ENCODE measurements at places on chromosomes 6 and 20.

DNA sequence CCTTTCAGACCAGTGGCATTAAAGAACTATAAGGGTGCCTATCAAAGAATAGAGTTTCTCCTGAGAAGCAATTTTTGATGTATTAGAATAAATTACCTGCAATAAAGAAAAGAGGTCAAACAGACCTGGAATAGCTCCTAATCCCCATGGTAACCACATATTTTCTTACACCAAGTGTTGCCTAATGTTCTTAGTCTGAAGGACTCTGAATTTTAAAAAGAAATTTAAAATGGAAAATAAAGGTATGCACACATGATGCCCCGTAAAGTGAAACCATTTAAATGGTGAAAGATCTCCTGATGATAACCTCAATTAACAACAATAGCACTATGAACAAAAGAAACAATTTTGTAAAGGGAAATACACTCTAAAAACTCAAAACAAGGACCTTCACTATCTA, 55.1 kb upstream of the LOC128125822 start:
- no peak for DNase-seq

DNA sequence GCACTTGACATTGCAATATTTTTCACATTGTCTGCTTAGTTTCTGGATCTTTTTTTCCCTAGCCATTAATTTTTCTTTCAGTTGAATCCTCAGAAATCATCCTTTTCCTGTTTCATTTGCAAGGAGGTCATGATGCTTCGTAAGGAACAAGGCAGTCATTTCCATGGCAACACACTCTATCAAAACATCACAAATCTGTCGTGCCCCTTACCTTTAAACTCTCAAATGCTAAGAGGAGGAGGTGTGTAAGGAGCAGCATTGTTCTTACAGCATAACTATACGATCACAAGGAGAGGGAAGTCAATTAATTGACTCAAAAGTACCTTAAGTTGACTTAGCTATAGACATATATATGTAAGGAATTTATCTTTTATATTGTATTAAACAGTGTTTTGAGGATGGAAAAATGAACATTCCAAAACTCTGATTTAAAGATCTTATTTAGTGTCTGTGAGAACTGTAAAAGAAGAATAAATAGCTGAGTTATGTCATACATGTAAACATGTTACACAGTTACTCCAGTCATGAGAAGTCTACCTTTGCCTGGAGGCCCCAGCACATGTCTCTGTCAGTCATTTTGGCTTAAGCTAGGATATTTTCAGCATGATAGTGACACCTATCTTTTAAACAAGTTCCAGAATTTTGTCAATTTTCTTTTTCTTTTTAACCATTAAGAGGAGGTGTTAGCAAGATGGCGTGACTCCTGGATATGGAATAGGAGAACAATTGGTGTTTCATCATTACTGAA, 41.6 kb downstream of the CDKAL1 start:
- no peak for DNase-seq

DNA sequence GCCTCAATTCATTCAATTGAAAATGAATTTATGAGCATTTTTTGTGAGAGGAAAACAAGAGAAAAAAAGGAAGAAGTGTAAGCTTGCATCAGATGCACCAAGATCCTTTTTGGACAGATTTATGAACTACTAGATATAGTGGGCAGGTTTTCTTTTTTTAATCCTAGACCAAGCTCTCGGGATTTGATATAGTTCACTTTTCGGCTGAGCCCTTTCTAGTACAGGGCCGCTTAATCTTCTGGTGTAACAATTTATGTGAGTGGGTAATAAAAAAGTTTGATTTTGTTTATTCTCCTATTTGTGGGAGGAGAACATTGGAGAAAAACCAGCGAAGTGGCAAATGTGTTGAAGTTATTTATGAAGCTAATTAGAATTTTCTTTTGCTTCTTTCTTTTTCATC, 538.0 kb downstream of the UTRN start:
- DNase-seq, result no peak

GRCh38 chr6:3723966-3724365, 27.5 kb downstream of the PXDC1 start:
- no peak for DNase-seq

GRCh38 chr20:32240205-32240604, 32.5 kb downstream of the POFUT1 start:
- DNase-seq, result no peak

GRCh38 chr6:133610227-133610840, 278.6 kb upstream of the TCF21 start:
- no peak for DNase-seq

- no peak for DNase-seq
These were observed 117.4 kb downstream of the ZFAND3 start for GRCh38 chr6:37936906-37937305.

DNA sequence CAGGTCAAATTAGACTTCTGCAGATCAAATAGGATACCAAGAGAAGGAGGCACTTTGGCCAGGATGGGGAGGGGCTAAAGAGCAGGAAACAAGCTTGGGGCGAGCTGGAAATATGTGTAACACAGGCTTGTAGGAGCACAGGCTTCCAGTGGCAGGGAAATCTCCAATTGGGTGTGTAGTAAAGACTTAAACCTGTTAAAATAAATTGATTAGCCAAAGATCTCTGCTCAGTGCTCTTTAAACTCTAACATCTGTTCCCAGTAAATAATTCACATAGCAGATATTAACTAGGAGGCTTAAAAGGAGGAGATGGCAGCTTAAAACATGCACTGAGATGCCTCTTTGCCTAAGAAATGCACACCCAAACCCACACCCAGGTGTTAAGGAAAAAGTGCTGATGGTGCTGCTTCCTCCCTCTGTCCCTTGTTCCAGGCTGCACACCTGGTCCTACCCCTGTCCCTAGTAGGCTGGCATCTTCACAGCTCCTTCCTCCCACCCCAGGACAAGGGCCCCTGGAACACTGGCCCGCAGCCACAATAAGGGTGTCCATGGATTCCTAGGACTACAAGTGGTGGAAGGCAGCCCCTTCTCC, 93.5 kb upstream of the MLN start:
- DNase-seq, result no peak

- no peak for DNase-seq
These were observed 97.5 kb downstream of the AIG1 start for GRCh38 chr6:143158113-143158581.

GRCh38 chr6:44682987-44683779, 295.7 kb downstream of the CDC5L start:
- no peak for DNase-seq

- DNase-seq, result no peak
These were observed 18.9 kb upstream of the HLA-DOA start for GRCh38 chr6:33028220-33028849.

- DNase-seq, result no peak
These were observed 152.0 kb upstream of the EPHA7 start for GRCh38 chr6:93571346-93571745.

GRCh38 chr6:108895571-108895970, 47.3 kb downstream of the ARMC2 start:
- no peak for DNase-seq

- DNase-seq, result no peak
These were observed 166.3 kb upstream of the PRSS16 start for GRCh38 chr6:27081188-27081587.

DNA sequence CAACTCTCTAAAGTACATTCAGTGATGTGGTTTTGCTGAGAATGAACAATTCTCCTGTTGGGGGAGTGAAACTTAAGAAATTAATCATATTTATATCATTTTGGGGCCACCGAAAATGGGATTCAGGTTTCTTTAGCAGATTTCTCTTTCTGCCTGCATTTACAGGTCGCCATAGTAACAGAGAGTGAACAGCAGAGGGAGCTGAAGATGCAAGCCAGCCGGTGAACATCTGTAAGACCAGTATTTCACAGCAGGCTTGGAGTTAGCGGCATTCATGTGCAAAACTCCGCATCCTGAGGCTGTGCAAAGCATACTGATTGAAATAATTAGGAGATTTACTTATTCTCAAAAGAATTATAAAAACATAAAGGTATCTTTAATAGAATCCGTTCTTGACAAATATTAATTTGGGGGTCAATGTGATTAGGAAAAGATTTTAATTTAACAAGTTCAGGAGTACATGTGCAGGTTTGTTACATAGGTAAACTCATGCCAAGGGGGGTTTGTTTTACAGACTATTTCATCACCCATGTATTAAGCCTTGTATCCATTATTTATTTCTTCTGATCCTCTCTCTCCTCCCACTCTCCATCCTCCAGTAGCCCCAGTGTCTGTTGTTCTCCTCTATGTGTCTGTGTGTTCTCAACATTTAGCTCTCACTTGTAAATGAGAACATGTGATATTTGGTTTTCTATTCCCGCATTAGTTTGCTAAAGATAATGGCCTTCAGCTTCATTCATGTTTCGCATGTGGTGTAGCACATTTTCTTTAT, 17.8 kb upstream of the HSF2 start:
- DNase-seq, result peak; percentile 24

DNA sequence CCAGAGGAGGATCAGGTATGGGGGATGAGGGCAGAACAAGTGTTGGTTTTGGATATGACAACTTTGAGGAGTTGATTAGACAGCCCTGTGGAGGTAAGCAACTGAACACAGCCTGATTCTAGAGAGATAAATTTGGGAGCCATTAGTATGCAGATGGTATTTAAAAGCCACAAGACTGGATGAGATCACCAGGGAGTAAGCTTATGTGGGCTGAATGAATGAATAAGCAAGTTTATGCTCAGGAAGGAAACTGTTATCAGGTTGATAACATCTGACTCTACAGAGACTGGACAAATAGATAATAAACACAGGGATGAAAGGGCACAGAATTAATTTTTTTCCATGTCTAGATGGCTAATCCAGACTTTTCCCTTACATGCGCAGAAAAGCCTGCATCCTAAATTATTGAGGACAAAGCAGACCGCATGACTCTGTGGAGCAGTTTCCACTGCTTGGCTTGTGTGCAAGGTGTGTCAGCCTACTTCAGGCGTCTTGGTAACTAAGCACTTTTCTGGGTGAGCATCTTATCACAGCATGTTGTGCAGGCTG, 150.6 kb downstream of the GJA10 start:
- DNase-seq, result no peak

DNA sequence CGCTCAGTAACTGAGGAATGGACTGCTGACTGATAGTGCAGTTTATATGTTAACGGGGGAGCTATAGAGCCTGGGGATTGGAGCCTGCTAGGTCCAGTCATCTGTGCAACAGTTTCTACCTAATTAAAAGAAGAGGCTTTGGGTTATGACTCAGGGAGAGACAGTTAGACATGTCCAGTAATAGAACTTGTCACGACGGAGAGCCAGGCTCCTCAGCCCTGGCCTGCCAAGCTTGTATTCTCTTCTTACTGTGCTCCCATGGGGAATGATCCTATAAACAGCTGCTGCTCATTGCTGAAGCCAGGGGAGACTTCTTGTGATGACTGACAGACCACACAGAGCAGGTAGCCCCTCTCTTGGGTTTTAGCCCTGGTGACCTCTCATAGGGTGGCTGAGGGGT, 69.3 kb downstream of the SYNJ2 start:
- no peak for DNase-seq

- DNase-seq, result no peak
These were observed 398.7 kb downstream of the PHF3 start for GRCh38 chr6:64034291-64034690.

DNA sequence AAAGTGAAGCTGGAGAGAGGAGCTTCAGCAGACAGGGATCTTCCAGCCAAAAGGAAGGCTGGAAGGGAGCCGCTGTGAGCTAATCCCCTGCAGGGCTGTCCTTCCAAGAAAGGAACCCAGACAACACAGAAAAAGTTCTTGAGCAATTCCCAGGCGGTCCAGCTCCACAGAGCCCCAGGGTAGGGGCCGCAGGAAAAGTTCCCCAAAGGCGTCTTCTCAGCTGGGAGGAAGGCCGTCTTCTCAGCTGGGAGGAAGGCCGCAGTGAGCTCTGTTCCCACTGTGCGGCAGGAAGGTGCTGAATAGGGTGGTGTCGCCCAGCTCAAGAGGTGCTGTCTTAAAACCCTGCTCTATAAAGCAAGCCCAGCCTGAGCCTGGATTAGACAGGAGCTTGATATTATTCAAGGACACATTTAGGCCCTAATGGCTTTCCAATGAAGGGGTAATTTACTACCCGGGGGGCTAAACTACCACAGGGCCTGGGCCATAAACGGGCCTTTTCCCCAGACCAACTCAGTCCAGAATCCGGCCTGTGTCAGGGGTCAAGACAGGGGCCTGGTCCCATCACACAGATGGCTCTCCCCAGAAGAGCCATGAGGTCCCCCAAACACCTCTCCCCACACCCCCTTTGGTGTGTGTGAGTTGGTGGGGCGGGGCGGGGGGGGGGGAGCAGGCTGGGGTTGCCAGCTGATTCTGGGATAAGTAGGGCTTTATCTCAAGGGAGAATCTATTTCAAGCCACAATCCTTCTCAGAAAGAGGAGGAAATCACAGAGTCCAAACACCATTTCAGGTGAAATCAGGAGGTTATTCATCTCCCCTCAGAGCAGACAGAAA, 103.6 kb downstream of the NOL4L start:
- DNase-seq, result no peak

GRCh38 chr20:32457479-32457986, 99.4 kb downstream of the ASXL1 start:
- no peak for DNase-seq

DNA sequence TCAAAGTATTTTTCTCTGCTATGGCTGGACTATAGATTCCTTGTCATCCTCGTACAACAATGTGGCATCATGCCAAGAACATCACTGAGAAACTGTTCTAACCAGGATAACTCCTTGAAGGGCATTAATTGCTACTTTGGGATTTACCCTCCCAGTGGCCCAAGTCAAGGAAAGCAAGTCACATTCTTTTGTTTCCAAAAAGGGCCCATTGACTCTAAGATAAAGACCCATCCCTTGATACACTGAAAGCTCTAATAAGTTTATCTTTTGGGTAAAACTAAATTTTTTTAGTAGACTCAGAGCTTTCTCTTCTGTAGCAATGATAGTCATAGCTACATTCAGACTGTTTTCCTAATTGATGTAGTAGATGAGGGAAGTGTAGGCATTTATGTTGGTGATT, at the start of gene OR2J3:
Gene OR2J3 (plus strand): TSS at position 301 of the 400 bp plus-strand sequence. CDS start 3,833 bp downstream, outside the sequence.
- no peak for DNase-seq

- DNase-seq, result no peak
These were observed 395.4 kb downstream of the CDC5L start for GRCh38 chr6:44782892-44783291.

DNA sequence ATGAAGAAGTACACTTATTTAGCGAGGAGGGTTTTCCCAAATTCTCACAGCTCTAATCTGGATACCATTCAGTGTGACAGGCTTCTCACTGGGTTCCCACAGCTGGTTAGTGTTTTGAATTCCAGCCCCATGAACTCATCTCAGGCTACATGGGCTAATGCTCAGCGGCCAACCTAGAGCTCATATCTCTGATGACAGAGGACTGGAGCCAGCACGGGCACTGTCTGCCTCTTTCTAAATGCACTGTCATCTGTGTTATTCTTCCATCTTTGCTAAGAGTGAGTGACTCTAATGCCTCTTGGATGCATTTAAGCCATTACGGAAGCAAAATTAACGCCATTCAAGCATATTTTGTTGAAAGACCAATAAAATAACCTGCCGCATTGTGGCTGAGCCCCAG, 308.9 kb upstream of the JAG1 start:
- no peak for DNase-seq
